ENCODE measurements at places on chromosomes 1 and 21. TPM values are rescaled to one million over a fixed set of nuclear protein-coding genes. Genes with fewer than 3 reads are reported as not detected.

- DNase-seq: no peak
Observed at GRCh38 chr1:178143730-178144690, 50.1 kb downstream of the RASAL2 start.

DNA sequence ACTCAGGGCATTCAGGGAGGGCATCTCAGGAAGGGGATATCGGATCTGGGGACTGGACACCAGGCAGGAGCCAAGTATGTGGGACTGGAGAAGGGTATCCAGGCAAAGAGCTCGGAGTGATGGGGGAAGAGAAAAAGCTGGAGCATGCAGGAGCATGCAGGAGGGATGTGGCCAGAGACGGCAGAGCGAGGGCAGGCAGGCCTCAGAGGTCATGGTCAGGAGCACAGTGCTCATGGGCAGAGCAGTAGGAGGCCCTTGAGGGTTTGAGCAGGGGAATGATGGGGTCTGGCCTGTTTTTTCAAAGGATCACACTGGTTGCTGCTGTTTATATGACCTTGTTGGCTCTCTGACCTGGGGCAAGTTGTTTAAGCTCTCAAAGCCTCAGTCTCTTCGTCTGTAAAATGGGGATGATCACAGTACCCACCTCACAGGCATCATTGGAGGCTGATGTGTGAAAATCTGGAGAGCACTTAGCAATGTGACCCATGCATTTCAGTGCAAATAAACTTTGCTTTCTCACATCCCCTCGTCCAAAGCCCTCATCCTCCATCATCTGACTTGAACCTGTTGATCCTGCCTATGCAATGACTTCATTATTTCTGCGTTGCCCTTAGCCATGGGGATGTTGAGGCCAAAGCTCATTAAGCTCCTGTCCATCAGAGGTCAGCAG lies 273.1 kb downstream of the MATN1 start:
- no peak for DNase-seq

DPT gene
- 144 TPM for total RNA-seq

LCE2B gene
- not detected for total RNA-seq

- DNase-seq: no peak
Observed at GRCh38 chr21:16913010-16913409, 599.8 kb upstream of the CXADR start.

- peak; percentile 90 for DNase-seq
Observed at GRCh38 chr1:154821083-154821482, 49.0 kb downstream of the KCNN3 start.

OPRD1 gene
- 0.72 TPM for total RNA-seq

- DNase-seq: no peak
Observed at GRCh38 chr1:230744382-230744781, 2.8 kb upstream of the CAPN9 start.

GRCh38 chr1:209106861-209107260 lies 476.7 kb upstream of the CAMK1G start:
- no peak for DNase-seq

DNA sequence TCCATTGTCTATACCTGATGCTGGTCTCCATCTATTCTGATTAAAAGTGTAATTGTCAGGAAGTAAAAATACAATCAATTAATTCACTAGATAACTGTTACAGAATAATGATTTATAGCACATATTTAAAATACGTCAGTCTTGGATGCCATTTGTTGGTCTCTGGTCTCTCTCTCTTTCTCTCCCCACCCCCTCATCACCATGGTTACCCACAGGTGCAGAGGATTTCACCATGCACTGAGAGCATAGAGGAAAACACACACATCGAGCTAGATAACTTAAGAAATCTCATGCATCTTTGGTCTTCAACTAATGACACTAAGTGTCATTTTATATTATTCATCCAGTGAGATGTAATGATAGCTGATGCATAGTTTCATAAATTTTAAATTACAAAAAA lies 33.4 kb downstream of the LRRC53 start:
- no peak for DNase-seq

- peak; percentile 57 for DNase-seq
Observed at GRCh38 chr1:223712850-223713474, 623 bp downstream of the CAPN2 start.

CAMK1G gene
- not detected for total RNA-seq

HES5 gene
- total RNA-seq: 2.8 TPM

DNA sequence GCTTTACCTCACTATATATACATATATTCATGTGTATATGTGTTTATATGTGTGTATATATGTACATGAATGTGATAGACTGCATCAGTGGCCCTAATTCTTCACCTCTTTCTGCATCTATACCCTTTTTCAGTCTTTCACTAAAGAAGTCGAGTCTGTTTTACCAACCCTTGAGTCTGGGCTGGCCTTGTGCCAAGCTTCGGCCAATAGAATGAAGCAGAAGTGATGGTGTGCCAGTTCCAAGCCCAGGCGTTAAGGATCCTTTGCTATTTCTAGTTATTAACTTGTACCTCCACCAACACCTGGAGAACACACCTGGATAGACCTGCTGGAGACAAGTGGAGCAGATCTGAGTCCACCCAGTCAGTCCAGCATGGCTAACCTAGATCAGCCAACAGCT lies 61.6 kb upstream of the PPM1J start:
- DNase-seq: no peak

GRCh38 chr1:42422737-42423136 lies 33.1 kb downstream of the ZMYND12 start:
- peak; percentile 74 for DNase-seq

NBPF10 gene
- 2.9 TPM for total RNA-seq

GJB4 gene
- total RNA-seq: 0.31 TPM

SPRR1B gene
- 1.3 TPM for total RNA-seq

SPRR3 gene
- total RNA-seq: 58.0 TPM

DNA sequence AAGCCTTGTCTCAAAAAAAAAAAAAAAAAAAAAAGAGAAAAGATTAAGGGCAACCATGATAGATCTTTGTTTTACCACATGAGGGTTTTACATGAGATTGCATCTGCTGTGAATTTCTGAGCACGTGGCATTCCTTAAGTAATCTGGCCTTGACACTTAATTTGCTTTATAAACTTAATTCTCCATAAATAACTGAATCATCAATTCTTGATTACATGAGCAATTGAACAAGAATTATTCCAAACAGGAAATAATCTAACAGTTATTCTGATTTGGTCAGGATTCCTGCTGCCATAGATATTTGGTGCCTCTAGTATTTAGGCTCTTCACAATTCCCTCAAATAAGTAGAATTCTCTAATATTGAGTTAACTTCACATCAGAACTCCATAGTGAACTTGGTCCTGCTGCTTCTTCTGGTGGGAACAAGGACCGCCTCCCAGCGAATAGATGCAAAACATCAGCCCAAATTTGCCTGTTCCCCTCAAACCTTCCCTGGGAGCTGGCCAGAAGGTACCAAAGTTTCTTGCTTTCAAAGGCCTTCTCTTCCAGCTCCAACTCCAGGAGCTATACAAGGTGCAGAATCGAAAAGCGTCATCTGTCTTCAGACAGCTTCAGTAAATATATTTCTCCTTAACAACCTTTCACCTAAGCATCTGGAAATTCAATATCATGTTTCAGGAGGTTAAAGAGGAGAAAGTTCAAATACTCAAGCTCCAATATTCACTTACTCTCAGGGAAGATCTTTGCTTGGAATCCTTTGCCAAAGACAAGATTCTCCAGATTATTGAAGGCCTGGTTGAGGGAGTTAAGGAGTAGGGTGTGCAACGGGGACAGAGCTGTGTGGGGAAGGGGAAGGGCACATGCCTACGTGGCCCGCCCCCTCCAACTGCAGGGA lies 1.0 kb downstream of the KRTCAP2 start:
- DNase-seq: no peak

- no peak for DNase-seq
Observed at GRCh38 chr1:30283199-30283962, 440.0 kb downstream of the MATN1 start.

DNA sequence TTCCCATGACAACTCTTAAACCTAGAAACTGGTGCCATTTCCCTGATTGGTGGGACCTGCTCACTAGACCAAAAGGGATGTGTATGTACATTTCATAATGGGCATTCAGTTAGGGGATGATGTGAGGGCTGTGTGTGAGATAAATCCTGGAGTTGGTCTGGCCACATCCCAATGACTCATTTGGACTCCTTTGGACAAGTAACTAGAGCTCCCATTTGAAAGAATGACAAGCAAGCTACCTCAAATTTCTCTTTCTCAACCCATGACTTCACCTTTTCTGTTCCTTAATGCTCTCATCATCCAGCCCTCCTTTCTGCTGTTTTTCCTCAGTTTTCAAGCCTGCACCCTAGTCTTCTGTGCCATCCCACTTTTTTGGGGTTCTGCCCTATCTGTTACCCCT lies 27.9 kb downstream of the EBNA1BP2 start:
- no peak for DNase-seq

ECM1 gene
- total RNA-seq: 19.3 TPM

GRCh38 chr1:29864431-29865022 lies 628.2 kb downstream of the PTPRU start:
- no peak for DNase-seq

DNA sequence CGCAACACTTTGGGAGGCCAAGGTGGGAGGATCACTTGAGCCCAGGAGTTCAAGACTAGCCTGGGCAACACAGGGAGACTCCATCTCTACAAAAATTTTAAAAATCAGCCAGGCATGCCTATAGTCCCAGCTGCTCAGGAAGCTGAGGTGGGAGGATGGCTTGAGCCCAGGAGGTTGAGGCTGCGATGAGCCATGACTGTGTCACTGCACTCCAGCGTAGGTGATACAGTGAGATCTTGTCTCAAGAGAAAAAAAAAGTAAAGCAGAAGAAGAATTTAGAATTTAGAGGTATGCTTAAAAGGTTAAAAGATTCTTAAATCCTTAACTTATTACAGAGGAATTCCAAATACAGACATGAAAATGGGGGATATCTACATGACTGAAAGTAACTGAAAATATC lies 79.5 kb downstream of the SMYD3 start:
- DNase-seq: no peak

ADCY10 gene
- total RNA-seq: 0.21 TPM

GRCh38 chr1:14961661-14962267 lies 191.8 kb upstream of the TMEM51 start:
- DNase-seq: no peak

GRCh38 chr1:162885265-162885664 lies 24.3 kb upstream of the CCDC190 start:
- no peak for DNase-seq

DNA sequence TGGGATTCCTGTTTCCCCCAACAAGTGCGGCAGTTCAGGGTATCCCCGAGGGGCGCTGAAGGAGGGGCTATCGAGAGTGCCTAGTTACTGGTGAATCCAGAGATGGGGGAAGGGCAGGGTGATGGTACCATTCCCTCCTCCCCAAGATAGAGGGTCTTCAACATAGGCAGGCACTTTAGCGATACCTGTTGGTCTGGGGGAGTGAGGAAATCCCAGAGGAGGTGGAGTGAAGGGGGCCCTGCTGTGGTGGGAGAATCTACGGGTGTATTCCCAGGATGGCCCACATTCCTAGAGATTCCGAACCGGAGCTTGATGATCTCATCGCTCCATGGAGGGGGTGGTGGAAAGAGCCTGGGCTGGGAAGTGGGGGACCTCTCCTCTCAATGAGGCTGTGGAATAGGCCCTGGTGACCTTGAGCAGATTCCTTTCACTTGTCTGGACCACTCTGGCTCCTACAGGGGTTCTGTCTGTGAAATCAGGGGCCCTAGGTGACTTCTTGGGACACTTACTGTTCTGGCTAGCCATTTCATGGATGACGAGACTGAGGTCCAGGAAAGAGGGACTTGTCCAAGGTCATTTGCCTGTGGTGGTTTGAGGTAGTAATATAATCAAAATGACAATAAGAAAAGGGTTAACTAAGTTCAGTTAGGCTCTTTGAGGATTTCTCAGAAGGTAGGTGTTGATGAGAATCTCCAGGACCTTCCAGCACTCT lies 52.7 kb upstream of the SYNC start:
- DNase-seq: no peak

GPATCH2 gene
- 25.8 TPM for total RNA-seq

VASH2 gene
- 17.3 TPM for total RNA-seq

DNA sequence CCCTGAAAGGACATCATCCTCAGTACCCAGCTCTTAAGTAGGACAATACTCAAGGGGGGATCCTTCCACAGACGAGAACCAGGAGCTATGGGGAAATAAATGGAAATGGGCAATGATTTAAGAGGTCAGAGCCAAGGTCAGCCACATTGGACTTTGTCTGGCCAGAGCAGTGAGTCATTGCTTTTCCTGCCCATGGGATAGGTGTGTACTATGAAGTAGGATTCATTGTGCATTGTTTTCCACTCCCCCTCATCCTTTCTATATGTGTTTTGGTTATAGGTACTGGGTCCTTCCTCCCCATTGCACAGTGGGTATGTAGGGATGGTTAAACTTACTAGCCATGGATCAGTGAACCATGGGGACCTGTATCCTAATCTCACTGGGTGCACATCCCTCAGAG lies 328.9 kb upstream of the USP25 start:
- DNase-seq: no peak

IQCC gene
- 2.7 TPM for total RNA-seq

DNA sequence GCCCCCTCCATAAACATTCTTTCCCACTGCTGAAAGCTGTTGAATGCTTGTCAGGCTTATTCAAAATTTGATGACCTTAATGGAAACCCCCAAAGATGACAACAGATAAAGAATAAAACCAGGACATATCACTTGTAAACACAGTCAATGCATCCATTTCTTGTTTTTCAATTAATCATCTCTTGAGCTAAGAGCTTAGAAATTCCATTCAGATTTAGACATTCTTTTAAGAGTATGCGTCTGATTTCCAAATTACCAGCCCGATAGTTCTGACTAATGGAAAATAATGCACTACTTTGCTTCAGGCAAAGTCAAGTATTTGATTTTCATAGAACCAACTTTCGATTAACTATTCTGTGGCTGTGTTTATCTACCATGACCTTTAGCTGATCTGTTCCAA lies 100.6 kb upstream of the RUNX1 start:
- DNase-seq: no peak

RPS6KC1 gene
- total RNA-seq: 50.5 TPM

KRTAP10-8 gene
- not detected for total RNA-seq

- DNase-seq: no peak
Observed at GRCh38 chr1:58907398-58907797, 123.6 kb upstream of the JUN start.

GRCh38 chr1:238177960-238178645 lies 287.4 kb upstream of the ZP4 start:
- no peak for DNase-seq

GRCh38 chr1:239363930-239364329 lies 22.4 kb upstream of the CHRM3 start:
- no peak for DNase-seq

IL20 gene
- not detected for total RNA-seq

DNA sequence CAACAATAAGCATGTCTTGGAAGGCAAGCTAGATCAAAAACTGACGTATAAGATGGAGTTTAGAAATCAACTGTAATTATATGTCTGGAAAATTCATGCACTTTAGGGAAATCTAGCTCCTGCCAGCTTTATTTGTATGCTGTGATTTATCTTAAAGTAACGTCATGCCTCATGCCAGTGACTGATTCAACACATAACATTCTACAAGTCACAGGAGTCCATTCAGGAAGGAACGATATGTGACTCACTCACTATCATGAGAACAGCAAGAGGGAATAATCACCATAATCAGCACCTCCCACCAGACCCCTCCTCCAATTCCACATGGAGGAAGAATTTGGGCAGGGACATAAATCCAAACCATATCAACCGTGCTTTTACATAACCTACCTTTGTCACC lies 682.4 kb upstream of the ADAMTS5 start:
- no peak for DNase-seq

PDZK1IP1 gene
- total RNA-seq: 2.1 TPM

BEND5 gene
- 17.5 TPM for total RNA-seq

- no peak for DNase-seq
Observed at GRCh38 chr1:56462209-56462608, 117.2 kb downstream of the PLPP3 start.

- DNase-seq: no peak
Observed at GRCh38 chr1:225880636-225881035, 1.5 kb downstream of the TMEM63A start.

All from tongue (tissue), 3 donors.